Tracheal epithelial cell (primary cell): ENCODE measurements at places on chromosomes 4 and X. TPM values are rescaled to one million over a fixed set of nuclear protein-coding genes. Genes with fewer than 3 reads are reported as not detected.

DDIT4L gene
- 0.43 and 1.2 TPM in 2 replicates for total RNA-seq

GRIA3 gene
- under 0.01 and 0.24 TPM in 2 replicates for total RNA-seq

YY2 gene
- 0.48 and 1.3 TPM in 2 replicates for total RNA-seq

MCF2 gene
- under 0.01 TPM in 2 replicates for total RNA-seq

ATP10D gene
- 20.0 and 37.1 TPM in 2 replicates for total RNA-seq

C4orf17 gene
- not detected in 2 replicates for total RNA-seq

SPANXC gene
- not detected in 2 replicates for total RNA-seq

SEPSECS gene
- total RNA-seq = 6.5 and 8.1 TPM in 2 replicates

HEPH gene
- not detected in 2 replicates for total RNA-seq

GPR143 gene
- 0.43 and 9.9 TPM in 2 replicates for total RNA-seq

MAGEA3 gene
- not detected in 2 replicates for total RNA-seq

DLG3 gene
- total RNA-seq = 11.6 and 16.4 TPM in 2 replicates

RNF128 gene
- 19.0 and 51.8 TPM in 2 replicates for total RNA-seq

PAGE2B gene
- total RNA-seq = not detected in 2 replicates

RENBP gene
- total RNA-seq = 2.1 and 5.5 TPM in 2 replicates

SMIM10 gene
- total RNA-seq = under 0.01 TPM in 1 of 2 replicates, not detected in the other

NELFA gene
- 15.7 and 23.2 TPM in 2 replicates for total RNA-seq

NALF2 gene
- 0.48 and 0.64 TPM in 2 replicates for total RNA-seq

P2RY4 gene
- total RNA-seq = not detected in 2 replicates

PPEF2 gene
- 0.24 TPM in 1 of 2 replicates, not detected in the other for total RNA-seq

MAGEA12 gene
- not detected in 2 replicates for total RNA-seq

RHOXF2 gene
- total RNA-seq = not detected in 2 replicates

CYP2U1 gene
- 3.4 and 7.5 TPM in 2 replicates for total RNA-seq

FAM133A gene
- under 0.01 TPM in 1 of 2 replicates, not detected in the other for total RNA-seq

EFNB1 gene
- 160 and 210 TPM in 2 replicates for total RNA-seq

CXCL3 gene
- total RNA-seq = 0.64 and 4.1 TPM in 2 replicates

FAM149A gene
- 0.64 and 4.8 TPM in 2 replicates for total RNA-seq

ARHGEF38 gene
- 0.72 TPM in 1 of 2 replicates, not detected in the other for total RNA-seq

DCAF4L1 gene
- 0.21 and 0.48 TPM in 2 replicates for total RNA-seq

SPACA5 gene
- total RNA-seq = not detected in 2 replicates

MAGEB10 gene
- not detected in 2 replicates for total RNA-seq

VEGFC gene
- total RNA-seq = 9.8 and 12.0 TPM in 2 replicates

CPE gene
- 36.4 and 65.2 TPM in 2 replicates for total RNA-seq

RTL9 gene
- total RNA-seq = not detected in 2 replicates

SLC10A4 gene
- 0.21 TPM in 1 of 2 replicates, not detected in the other for total RNA-seq

DDX60 gene
- total RNA-seq = 4.9 and 14.0 TPM in 2 replicates

AADAT gene
- total RNA-seq = 0.48 and 1.7 TPM in 2 replicates

EDNRA gene
- 2.7 and 7.5 TPM in 2 replicates for total RNA-seq

AMER1 gene
- 1.4 and 1.7 TPM in 2 replicates for total RNA-seq

USP53 gene
- 27.7 and 34.7 TPM in 2 replicates for total RNA-seq

STEEP1 gene
- 42.4 and 42.7 TPM in 2 replicates for total RNA-seq

IKBKG gene
- total RNA-seq = 11.7 and 11.8 TPM in 2 replicates

FATE1 gene
- total RNA-seq = not detected in 2 replicates

MAGEA11 gene
- not detected in 2 replicates for total RNA-seq

FAM47E gene
- 1.3 TPM in 1 of 2 replicates, not detected in the other for total RNA-seq

PLAC1 gene
- 1.3 and 2.4 TPM in 2 replicates for total RNA-seq

SLC10A6 gene
- 5.3 and 7.7 TPM in 2 replicates for total RNA-seq

TACR3 gene
- total RNA-seq = not detected in 2 replicates

APLN gene
- under 0.01 and 0.24 TPM in 2 replicates for total RNA-seq

EMCN gene
- total RNA-seq = 0.24 TPM in 1 of 2 replicates, not detected in the other

SPANXN4 gene
- not detected in 2 replicates for total RNA-seq
